Uterus (tissue), 4 donors: ENCODE measurements at places on chromosomes 11 and 22. TPM values are rescaled to one million over a fixed set of nuclear protein-coding genes. Genes with fewer than 3 reads are reported as not detected.
A peak's percentile ranks its signal among the peaks of the same experiment; 100 is the strongest.

DNA sequence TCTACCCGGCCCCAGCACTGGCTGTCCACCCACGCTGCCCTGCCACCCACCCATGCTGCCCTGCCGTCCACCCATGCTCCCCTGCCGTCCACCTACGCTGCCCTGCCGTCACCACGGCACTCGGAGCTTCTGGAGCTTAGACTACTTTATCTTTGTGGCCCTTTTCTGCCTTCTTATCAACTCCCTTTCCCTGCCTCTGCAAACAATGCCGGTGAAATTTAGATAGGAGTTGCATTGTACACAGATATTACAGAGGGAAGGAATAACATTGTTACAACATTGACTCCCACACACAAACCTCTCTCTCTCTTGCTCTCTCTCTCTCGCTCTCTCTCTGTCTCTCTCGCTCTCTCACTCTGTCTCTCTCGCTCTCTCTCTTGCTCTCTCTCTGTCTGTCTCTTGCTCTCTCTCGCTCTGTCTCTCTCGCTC, 33.7 kb upstream of the BRSK2 start:
- H3K4me1 ChIP-seq, result no peaks in the 10 kb centered on the region
- no peak overlapping the region for H3K4me3 ChIP-seq
- H3K27me3 ChIP-seq, result no peaks in the 10 kb centered on the region

Gene OR51E2
- 1.8 TPM for total RNA-seq

Gene MCAT
- total RNA-seq, result 7.6 TPM

DNA sequence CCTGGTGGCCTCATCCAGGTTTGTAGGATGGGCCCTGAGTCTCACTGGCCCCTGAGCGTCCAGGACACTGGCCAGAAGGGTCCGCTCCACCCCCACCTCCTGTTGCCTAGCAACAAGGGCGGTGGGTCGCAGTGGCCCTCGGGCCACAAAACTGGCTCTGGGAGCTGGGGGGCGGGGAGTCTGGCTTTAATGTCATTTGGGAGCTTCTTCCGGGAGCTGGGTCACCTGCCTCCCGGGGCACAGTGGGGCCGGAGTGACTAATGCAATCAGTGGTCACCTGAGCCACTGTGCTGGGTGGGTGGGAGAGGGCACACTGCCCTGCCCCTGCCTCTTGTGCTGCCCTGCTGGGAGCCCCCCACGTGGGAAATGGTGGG, 2.6 kb downstream of the TH start:
- H3K4me3 ChIP-seq, result no peak overlapping the region
- H3K4me1 ChIP-seq, result no peaks in the 10 kb centered on the region
- H3K27ac ChIP-seq, result no peak overlapping the region
- no peaks in the 10 kb centered on the region for H3K36me3 ChIP-seq
- H3K27me3 ChIP-seq, result no peaks in the 10 kb centered on the region
- DNase-seq, result no peak

Gene ELMOD1
- total RNA-seq, result 8.9 TPM

Gene GSTT2B
- 5.1 TPM for total RNA-seq

Gene RAB36
- total RNA-seq, result 18.2 TPM

DNA sequence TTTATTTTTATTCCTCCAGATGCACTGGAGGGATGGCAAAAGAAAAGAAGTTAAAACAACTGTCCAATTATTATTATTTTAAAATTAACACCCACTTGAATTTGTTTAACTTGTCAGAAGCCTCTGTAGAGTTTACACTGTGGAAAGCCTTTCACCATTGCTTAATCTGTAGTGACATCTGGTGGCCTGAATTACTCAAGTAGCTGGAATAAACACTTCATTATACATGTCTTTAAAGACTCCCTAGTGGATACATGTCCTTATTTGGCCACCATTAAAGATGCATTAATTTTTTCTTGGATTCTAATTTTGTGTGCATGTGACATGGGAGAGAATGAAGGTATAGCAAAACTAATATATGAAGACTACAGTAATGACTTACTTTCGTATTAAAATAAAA, 1496.5 kb downstream of the FAM181B start:
- no peak overlapping the region for H3K27ac ChIP-seq
- no peak overlapping the region for H3K4me3 ChIP-seq
- no peak for DNase-seq
- H3K4me1 ChIP-seq, result no peaks in the 10 kb centered on the region
- H3K36me3 ChIP-seq, result no peaks in the 10 kb centered on the region

Gene OR51B4
- not detected for total RNA-seq

- H3K4me1 ChIP-seq, result peaks cover 10% of the 10 kb centered on the region
- H3K36me3 ChIP-seq, result no peaks in the 10 kb centered on the region
- H3K27me3 ChIP-seq, result peaks cover 22% of the 10 kb centered on the region
- no peak overlapping the region for H3K27ac ChIP-seq
- no peak for DNase-seq
Measured at GRCh38 chr11:1391165-1392075, 1.7 kb downstream of the BRSK2 start.

Gene RCOR2
- not detected for total RNA-seq

DNA sequence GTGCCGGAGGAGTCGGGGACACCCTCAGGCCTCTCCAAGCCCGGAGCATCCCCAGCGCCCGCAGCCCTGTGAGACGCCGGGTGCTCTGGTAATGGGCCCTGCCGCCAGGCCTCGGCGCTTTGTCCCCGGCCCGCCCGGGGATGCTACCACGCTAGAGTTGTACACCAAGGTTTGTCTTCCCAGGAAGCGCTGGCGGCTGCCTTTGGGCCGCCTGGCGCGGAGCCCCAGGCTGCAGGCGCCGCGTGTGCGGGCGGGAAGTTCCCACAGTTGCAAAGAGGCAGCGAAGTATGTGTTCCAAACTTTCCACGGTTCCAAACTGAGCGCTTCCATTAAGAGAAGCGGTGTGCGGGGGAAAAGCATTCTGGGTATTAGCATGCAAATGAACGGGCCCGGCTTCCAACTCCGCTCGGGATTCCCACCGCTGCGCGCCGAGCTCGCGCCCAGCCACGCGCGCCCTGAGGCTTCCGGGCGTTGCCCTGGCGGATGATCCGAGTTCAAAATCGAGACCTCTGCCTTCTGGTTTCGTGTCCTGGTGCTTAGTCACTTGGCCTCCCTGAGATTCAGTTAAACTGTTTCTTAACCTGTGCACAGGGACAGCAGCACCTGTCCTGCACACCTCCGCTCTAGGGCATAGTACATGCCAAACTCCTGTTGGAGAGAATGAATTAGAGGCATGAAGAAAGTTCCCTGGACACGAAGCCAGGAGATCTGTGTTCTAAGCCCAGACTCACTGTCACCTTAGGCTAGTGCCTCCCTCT, 1.3 kb upstream of the PATZ1 start:
- peak; percentile 64 for DNase-seq
- peak overlapping the region; percentile 84 for H3K4me3 ChIP-seq
- H3K27me3 ChIP-seq, result no peaks in the 10 kb centered on the region
- H3K36me3 ChIP-seq, result no peaks in the 10 kb centered on the region

- H3K27ac ChIP-seq, result no peak overlapping the region
- no peaks in the 10 kb centered on the region for H3K36me3 ChIP-seq
- no peaks in the 10 kb centered on the region for H3K4me1 ChIP-seq
- H3K4me3 ChIP-seq, result no peak overlapping the region
- H3K27me3 ChIP-seq, result no peaks in the 10 kb centered on the region
Measured at GRCh38 chr11:93396316-93396715, 65.8 kb downstream of the DEUP1 start.

DNA sequence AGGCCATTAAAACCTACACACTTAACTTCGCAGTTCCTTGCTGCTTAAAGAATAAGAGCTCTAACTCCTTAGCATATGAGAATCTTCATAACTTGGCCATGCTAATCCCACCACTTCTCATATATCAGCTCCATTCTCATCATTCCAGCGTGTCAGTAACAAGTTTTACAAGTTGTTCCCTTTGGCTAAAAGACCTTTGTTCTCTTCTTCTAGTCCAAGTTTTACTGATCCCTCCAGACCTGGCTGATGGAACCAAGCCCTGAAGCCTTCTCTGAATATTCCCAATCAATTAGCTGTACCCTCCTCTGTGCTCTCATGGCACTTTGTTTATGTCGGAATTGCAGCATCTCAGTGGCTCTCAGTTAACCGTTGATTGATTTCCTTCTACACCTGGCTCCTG, 35.8 kb downstream of the GAB2 start:
- H3K4me1 ChIP-seq, result no peaks in the 10 kb centered on the region
- DNase-seq, result no peak
- H3K27ac ChIP-seq, result no peak overlapping the region
- H3K36me3 ChIP-seq, result no peaks in the 10 kb centered on the region
- no peaks in the 10 kb centered on the region for H3K27me3 ChIP-seq

Gene OR51E1
- total RNA-seq, result 1.4 TPM

Gene C11orf86
- total RNA-seq, result not detected

Gene SIK2
- total RNA-seq, result 16.9 TPM

DNA sequence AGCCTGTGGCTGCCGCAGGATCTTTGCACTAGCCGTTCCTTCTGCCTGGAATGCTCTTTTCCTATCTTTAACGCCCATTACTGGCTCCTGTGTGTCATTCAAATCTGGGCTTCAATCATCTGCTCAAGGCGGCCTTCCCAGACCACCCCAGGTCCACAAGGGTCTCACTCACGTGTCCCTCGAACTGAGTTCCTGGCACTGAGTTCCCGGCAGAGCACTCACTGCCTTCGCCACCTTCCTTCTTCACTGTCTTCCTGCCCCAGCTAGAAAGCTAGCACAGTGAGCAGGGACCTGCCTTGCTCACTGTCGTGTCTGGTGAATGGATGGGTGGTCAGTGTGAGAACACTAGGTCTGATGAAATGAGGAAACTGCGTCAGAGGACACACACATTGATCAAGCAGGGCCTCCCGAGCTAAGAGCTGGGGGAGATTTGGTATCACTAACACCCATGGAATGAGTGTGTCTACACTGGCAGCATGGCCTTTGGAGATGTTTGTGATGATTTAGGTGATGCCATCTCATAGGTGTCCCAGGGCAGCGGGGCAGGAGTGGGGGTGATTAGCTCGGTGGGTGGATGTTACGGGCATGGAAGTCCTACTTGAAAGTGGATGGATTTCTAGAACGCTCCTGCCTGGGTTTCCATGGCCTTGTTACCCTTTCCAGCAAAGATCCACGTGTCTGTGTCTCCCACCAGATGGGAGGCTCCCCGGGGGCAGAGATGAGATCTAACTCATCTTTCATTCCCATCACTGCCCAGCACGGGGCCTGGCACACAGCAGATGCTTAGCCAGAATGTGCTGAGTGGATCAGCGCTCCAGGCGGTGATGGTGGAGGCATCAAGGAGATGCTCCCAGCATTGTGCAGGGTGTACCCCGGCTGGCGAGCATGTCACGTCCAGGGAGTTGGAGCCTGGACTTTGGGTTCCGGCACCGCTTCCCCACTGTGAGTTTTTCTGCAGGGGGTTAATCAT, 64.5 kb downstream of the SHISAL1 start:
- no peaks in the 10 kb centered on the region for H3K36me3 ChIP-seq
- H3K27ac ChIP-seq, result no peak overlapping the region
- DNase-seq, result no peak
- no peaks in the 10 kb centered on the region for H3K4me1 ChIP-seq
- H3K27me3 ChIP-seq, result no peaks in the 10 kb centered on the region
- H3K4me3 ChIP-seq, result no peak overlapping the region
